ENCODE measurements at places on chromosomes 11 and 22. TPM values are rescaled to one million over a fixed set of nuclear protein-coding genes. Genes with fewer than 3 reads are reported as not detected.

Gene TMEM191C
- polyA plus RNA-seq = 0.76 TPM

Gene MIAT
- 0.15 TPM for polyA plus RNA-seq

Gene OR8G1
- not detected for polyA plus RNA-seq

Gene STX5
- 36.1 TPM for polyA plus RNA-seq

Gene PACSIN3
- 282 TPM for polyA plus RNA-seq

Gene FAM227A
- 0.30 TPM for polyA plus RNA-seq

Gene TTLL1
- 4.7 TPM for polyA plus RNA-seq

Gene STIP1
- 68.8 TPM for polyA plus RNA-seq

Gene OVOL1
- not detected for polyA plus RNA-seq

Gene THY1
- 16.7 TPM for polyA plus RNA-seq

Gene MAJIN
- not detected for polyA plus RNA-seq

Gene ANO9
- 0.07 TPM for polyA plus RNA-seq

Gene BDNF
- polyA plus RNA-seq = 3.1 TPM

Gene DGCR6
- 7.7 TPM for polyA plus RNA-seq

- no peak overlapping the region for H3K4me3 ChIP-seq
- H3K36me3 ChIP-seq = no peaks in the 10 kb centered on the region
- H3K27ac ChIP-seq = no peak overlapping the region
- no peak for DNase-seq
- no peaks in the 10 kb centered on the region for H3K27me3 ChIP-seq
Measured at GRCh38 chr11:110071197-110071596, 22.0 kb upstream of the ZC3H12C start.

DNA sequence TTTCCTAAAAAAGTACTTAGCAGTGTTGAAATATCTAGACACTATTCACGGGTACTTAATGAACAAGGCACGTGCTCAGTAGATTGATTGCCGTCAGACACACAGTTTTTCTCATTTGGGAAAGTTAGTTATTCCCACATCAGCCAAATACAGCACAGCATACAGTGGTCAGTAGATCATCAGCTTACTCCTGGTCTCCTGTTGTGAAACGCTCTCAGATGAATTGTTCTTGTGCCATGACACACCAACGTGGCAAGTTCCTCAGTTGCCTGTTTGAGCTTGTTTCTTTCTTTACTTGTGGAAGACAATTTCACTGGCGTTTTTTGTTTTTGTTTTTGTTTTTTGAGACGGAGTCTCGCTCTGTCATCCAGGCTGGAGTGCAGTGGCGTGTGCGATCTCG, 8.6 kb downstream of the TAB1 start:
- peaks cover 17% of the 10 kb centered on the region for H3K4me1 ChIP-seq
- H3K27ac ChIP-seq = no peak overlapping the region
- H3K36me3 ChIP-seq = peaks cover 13% of the 10 kb centered on the region
- no peak for DNase-seq
- no peaks in the 10 kb centered on the region for H3K27me3 ChIP-seq

GRCh38 chr11:10899121-10899830, 41.4 kb upstream of the ZBED5 start:
- peaks cover 45% of the 10 kb centered on the region for H3K4me1 ChIP-seq
- peak; percentile 45 for DNase-seq
- H3K36me3 ChIP-seq = no peaks in the 10 kb centered on the region
- no peaks in the 10 kb centered on the region for H3K27me3 ChIP-seq

- H3K36me3 ChIP-seq = peaks cover 78% of the 10 kb centered on the region
- peaks cover 24% of the 10 kb centered on the region for H3K4me1 ChIP-seq
- H3K27me3 ChIP-seq = no peaks in the 10 kb centered on the region
Measured at GRCh38 chr22:19473578-19473977, 5.4 kb downstream of the UFD1 start.

GRCh38 chr11:28457481-28458065, 349.4 kb downstream of the METTL15 start:
- H3K4me3 ChIP-seq = no peak overlapping the region
- H3K4me1 ChIP-seq = no peaks in the 10 kb centered on the region
- H3K27me3 ChIP-seq = no peaks in the 10 kb centered on the region
- H3K27ac ChIP-seq = no peak overlapping the region

- no peak for DNase-seq
- H3K27ac ChIP-seq = no peak overlapping the region
- peaks cover 6% of the 10 kb centered on the region for H3K4me1 ChIP-seq
- H3K4me3 ChIP-seq = no peak overlapping the region
- H3K36me3 ChIP-seq = no peaks in the 10 kb centered on the region
- no peaks in the 10 kb centered on the region for H3K27me3 ChIP-seq
Measured at GRCh38 chr22:17815703-17816254, 41.5 kb upstream of the BID start.

DNA sequence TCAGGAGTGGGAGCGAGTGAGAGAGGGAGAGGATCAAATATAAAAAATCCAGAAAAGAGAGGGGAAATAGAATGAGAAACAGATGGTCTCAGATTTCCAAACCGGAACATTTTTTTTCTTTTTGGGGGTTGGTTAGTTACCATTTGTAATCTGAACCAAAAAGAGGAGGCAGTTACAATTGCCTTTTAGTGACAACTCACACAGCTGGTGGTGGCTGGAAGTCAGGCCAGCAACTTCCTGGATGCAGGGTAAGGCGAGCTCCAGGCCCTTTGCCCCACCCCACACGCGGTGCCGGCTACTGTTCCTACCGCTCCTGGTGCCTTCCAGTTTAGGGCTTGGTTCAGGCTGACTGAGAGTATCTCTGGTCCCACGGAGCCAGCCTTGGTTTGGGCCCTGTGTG, 21.0 kb upstream of the UBASH3B start:
- H3K27me3 ChIP-seq = peaks cover 5% of the 10 kb centered on the region
- no peaks in the 10 kb centered on the region for H3K4me1 ChIP-seq
- H3K4me3 ChIP-seq = no peak overlapping the region
- DNase-seq = no peak
- H3K36me3 ChIP-seq = no peaks in the 10 kb centered on the region

GRCh38 chr11:75456596-75457183, 23.7 kb upstream of the KLHL35 start:
- no peaks in the 10 kb centered on the region for H3K36me3 ChIP-seq
- DNase-seq = no peak
- H3K27me3 ChIP-seq = no peaks in the 10 kb centered on the region
- no peak overlapping the region for H3K27ac ChIP-seq
- no peaks in the 10 kb centered on the region for H3K4me1 ChIP-seq

- no peaks in the 10 kb centered on the region for H3K4me1 ChIP-seq
- H3K36me3 ChIP-seq = no peaks in the 10 kb centered on the region
- no peak for DNase-seq
- no peak overlapping the region for H3K27ac ChIP-seq
- H3K4me3 ChIP-seq = no peak overlapping the region
- no peaks in the 10 kb centered on the region for H3K27me3 ChIP-seq
Measured at GRCh38 chr22:27380855-27381254, 420.7 kb downstream of the MN1 start.

DNA sequence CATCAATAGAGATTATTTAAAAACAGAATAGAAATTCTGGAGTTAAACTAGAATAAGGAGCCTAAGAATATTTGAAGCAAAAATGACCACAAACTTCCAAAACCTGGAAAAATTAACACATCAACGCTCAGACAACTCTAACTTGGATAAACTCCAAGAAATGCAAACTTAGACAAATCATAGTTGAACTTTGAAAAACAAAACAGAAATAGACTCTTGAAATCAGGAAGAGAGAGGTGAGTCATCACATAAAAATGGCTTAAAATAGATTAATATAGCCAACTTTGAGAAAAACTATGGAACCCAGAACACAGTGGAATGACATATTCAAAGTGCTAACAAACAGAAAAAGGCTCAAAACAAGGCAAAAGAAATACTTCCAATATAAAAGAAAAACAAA, 974.2 kb downstream of the JRKL start:
- H3K27me3 ChIP-seq = no peaks in the 10 kb centered on the region
- H3K4me3 ChIP-seq = no peak overlapping the region
- no peak overlapping the region for H3K27ac ChIP-seq

DNA sequence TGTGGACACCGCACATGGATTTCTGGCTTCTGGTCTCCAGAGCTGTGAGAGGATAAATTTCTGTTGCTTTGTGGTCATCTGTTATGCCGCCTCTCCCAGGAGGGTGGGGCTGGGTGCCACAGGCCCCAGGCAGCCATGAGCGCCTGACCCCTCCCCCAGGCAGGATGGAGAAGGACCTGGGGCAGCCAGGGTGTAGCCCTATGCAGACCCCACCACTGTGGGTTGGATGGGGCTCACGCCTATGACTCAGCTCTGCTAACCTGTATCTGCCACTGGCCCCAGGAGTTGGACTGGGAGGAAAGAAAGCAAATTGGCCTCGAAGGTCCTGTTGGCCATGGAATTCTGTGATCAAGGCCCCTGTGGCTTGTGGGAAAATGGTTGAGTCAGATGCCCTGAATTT, 1351.1 kb downstream of the BRD1 start:
- no peaks in the 10 kb centered on the region for H3K36me3 ChIP-seq
- H3K4me1 ChIP-seq = no peaks in the 10 kb centered on the region
- H3K27ac ChIP-seq = no peak overlapping the region
- no peak overlapping the region for H3K4me3 ChIP-seq
- DNase-seq = no peak

GRCh38 chr11:126383339-126384335, 28.2 kb downstream of the ST3GAL4 start:
- H3K27ac ChIP-seq = no peak overlapping the region
- H3K4me1 ChIP-seq = peaks cover 76% of the 10 kb centered on the region
- H3K27me3 ChIP-seq = no peaks in the 10 kb centered on the region
- no peaks in the 10 kb centered on the region for H3K36me3 ChIP-seq
- DNase-seq = no peak
- no peak overlapping the region for H3K4me3 ChIP-seq

GRCh38 chr11:126375726-126376125, 20.2 kb downstream of the ST3GAL4 start:
- no peak overlapping the region for H3K4me3 ChIP-seq
- DNase-seq = no peak
- H3K27me3 ChIP-seq = no peaks in the 10 kb centered on the region
- H3K36me3 ChIP-seq = no peaks in the 10 kb centered on the region
- H3K4me1 ChIP-seq = peaks cover 17% of the 10 kb centered on the region
- H3K27ac ChIP-seq = no peak overlapping the region

DNA sequence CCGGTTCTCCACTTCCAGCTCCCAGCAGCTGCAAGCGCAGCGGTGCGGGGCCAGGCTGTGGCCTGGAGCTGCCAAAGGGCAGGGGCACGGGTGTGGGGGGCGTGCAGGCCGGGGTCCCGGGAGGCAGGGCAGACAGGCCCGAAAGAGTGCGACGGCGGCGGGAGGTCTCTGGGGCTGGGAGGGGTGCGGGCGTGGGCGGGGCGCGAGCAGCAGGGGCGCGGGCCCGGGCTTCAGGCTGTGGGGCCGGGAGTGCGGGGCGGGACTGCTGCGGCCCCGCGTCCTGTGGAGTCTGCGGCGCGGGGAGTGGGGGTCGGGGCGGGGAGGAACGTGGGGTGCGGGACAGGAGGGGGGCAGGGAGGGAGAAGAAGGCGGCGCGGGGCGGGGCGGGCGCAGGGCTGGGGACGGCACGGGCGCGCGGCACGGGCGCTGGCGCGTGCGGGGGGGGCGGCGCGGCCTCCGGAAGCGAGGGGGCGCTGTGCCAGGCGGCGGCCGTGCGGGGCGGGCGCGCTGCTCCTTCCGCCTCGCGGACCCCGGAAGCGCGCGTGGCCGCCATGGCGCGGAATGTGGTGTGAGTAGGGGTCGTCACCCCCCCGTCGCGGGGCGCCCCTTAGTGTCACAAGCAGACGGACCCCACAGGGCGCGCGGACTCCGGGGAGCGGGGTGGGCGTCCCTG, at the start of gene MRPL23:
Gene MRPL23 (plus strand): TSS at position 521 of the 673 bp plus-strand sequence. CDS start 31 bp downstream, at position 552.
- no peaks in the 10 kb centered on the region for H3K4me1 ChIP-seq
- H3K27ac ChIP-seq = no peak within 1 kb of the TSS
- H3K27me3 ChIP-seq = no peaks in the 10 kb centered on the region
- DNase-seq = peak; percentile 45

DNA sequence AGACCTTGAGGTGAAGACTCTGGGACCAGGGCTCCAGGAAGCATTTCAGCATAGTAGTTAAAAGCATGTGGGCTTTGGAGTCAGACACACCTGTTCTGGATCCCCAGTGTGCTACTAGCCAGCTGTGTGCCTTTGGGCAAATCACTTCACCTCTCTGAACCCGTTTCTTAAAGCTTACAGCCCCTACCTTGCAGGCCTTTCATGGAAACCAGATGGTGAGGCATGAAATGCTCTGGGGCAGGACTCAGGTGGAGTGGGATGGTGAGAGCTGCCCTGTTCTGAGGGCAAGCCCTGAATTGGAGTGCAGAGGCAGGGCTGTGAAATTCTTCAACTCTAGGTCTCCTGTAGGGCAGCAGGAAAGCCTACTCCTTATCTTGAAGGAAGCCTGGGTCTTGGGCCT, 10.5 kb downstream of the UCP2 start:
- H3K27me3 ChIP-seq = no peaks in the 10 kb centered on the region
- no peak for DNase-seq
- peaks cover 5% of the 10 kb centered on the region for H3K4me1 ChIP-seq
- H3K27ac ChIP-seq = no peak overlapping the region
- peaks cover 7% of the 10 kb centered on the region for H3K36me3 ChIP-seq

GRCh38 chr11:2824851-2825250, 60.7 kb downstream of the CDKN1C start:
- peaks cover 42% of the 10 kb centered on the region for H3K4me1 ChIP-seq
- DNase-seq = no peak
- H3K36me3 ChIP-seq = no peaks in the 10 kb centered on the region
- H3K27ac ChIP-seq = peak overlapping the region; percentile 84
- H3K4me3 ChIP-seq = no peak overlapping the region

DNA sequence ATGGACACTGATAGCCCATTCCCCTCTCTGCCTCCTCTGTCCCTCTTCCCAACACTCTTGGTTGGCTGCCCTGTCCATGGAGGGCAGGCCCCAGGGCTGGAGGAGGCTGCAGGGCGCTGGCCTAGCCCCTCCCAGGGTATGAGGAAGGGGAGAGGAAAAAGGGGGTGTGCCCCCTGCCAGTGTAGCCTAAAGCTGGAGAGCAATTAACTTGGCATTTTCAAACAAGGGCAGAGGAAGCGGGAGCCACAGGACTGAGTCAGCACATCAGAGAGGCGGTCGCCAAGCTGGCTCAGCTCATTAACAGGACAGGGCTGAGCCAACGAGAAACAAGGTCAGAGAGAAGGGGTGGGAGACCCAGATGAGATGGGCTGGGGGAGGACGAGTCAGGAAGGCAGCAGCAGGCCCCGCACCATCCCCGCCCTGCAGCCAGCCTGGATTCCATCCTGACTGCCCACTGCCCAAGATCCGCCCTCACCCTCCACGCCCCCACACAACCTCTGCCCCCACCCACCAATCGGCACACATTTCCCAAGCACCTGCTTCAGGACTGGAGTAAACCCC, 76.3 kb downstream of the BUD13 start:
- H3K4me3 ChIP-seq = no peak overlapping the region
- DNase-seq = no peak
- H3K27me3 ChIP-seq = no peaks in the 10 kb centered on the region
- no peaks in the 10 kb centered on the region for H3K4me1 ChIP-seq
- H3K27ac ChIP-seq = no peak overlapping the region

GRCh38 chr11:115168229-115168671, 336.0 kb downstream of the CADM1 start:
- no peaks in the 10 kb centered on the region for H3K27me3 ChIP-seq
- H3K27ac ChIP-seq = peak overlapping the region; percentile 68
- H3K36me3 ChIP-seq = no peaks in the 10 kb centered on the region
